H1 (cell line): ENCODE measurements at places on chromosomes 7 and 10. TPM values are rescaled to one million over a fixed set of nuclear protein-coding genes. Genes with fewer than 3 reads are reported as not detected.

GHITM gene
- total RNA-seq = 87.8 and 97.0 TPM in 2 replicates

BPGM gene
- 15.3 and 17.4 TPM in 2 replicates for total RNA-seq

FOXK1 gene
- total RNA-seq = 8.5 and 8.6 TPM in 2 replicates

IGF2BP3 gene
- 190 and 193 TPM in 2 replicates for total RNA-seq

CPSF4 gene
- 74.8 and 77.5 TPM in 2 replicates for total RNA-seq

PNLIPRP3 gene
- total RNA-seq = not detected in 2 replicates

DNA sequence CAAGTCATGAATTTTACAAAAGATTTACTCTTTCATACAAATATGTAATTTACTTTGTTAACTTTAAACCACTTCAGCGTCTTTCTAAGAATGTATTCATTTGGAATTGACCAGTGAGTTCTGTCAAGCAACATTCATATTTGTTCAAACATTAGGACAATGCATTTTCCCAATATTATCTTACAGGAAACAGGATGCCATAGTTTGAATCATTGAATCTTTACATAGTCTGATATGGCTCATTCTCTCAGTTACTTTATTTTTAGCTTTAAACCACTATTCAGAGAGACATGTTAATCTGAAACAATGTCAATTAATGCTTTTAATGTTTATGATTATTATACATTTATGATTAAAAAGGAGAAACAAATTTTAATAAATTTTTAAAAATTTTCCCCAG is 21.1 kb upstream of the MEOX2 start:
- no peaks in the 10 kb centered on the region for H3K4me1 ChIP-seq
- no peaks in the 10 kb centered on the region for H3K36me3 ChIP-seq
- H3K27me3 ChIP-seq = no peaks in the 10 kb centered on the region

DNA sequence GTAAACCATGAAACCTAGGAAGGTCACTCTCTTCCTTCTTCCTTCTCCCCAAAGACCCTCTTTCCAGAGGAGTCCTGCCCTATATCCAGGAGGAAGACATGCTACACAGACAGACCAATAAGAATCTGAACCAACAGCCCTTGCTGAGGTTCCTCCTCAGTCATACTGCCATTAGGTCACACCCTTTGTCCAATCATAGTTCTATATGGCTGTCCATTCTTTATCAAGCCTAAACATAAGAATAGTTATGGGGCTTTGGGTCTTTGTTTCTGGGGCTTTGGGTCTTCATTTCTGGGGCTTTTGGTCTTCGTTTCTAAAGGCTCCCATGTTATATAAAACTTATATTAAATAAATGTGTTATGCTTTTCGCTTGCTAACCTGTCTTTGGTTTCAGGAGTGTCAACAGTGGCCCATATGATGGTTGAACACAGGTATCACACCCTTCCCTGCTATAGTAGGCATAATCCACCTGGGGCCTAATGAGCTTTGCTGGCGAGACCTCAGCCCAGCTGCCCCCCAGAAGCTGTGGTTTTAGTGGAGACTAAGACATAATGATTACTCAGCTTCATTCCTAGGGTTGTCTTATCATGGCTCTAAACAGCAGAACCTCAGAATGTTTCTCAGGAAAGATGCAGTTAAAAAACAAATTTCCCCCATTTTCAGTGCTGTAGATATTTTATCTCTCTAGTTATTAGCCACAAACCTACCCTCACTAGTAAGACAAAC is 91.6 kb downstream of the ELMO1 start:
- DNase-seq = no peak
- H3K36me3 ChIP-seq = no peaks in the 10 kb centered on the region
- no peaks in the 10 kb centered on the region for H3K27me3 ChIP-seq
- no peak overlapping the region for H3K27ac ChIP-seq
- no peak overlapping the region for H3K4me3 ChIP-seq

GRCh38 chr10:108894402-108895301 is 1028.7 kb downstream of the XPNPEP1 start:
- no peak overlapping the region for H3K4me3 ChIP-seq
- no peaks in the 10 kb centered on the region for H3K4me1 ChIP-seq
- no peaks in the 10 kb centered on the region for H3K36me3 ChIP-seq
- DNase-seq = no peak

GRCh38 chr10:116973946-116974455 is 31.0 kb downstream of the SHTN1 start:
- H3K27ac ChIP-seq = no peak overlapping the region
- no peak overlapping the region for H3K4me3 ChIP-seq
- no peaks in the 10 kb centered on the region for H3K27me3 ChIP-seq
- no peak for DNase-seq

- H3K4me3 ChIP-seq = no peak overlapping the region
- no peak overlapping the region for H3K27ac ChIP-seq
- no peak for DNase-seq
- no peaks in the 10 kb centered on the region for H3K27me3 ChIP-seq
- no peaks in the 10 kb centered on the region for H3K36me3 ChIP-seq
Measured at GRCh38 chr10:79270466-79271246, 76.6 kb upstream of the PPIF start.

DNA sequence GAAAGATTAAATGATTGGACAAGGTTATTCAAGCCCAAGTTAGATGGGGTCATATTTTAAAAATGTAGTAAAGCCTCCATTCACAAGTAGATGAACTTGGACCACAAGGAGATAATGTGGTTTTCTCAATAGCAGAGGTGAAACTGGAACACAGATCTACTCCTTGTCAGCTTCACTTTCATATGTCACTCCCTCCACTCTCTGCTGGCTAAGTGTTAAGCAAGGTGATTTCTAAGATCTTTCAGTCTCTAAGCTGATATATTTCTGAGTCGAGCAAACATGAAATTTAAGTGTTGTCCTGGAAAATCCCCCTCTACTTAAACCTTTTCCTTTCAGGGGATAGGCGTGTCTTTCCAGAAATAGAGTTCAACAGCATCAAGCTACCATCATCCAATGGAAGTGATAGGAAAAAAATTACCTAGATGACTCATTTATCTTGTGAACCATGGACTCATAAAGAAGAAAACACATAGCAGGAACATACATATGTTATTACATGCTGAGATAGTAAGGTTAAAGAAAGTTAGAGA is 275.0 kb downstream of the PTEN start:
- no peaks in the 10 kb centered on the region for H3K27me3 ChIP-seq
- H3K36me3 ChIP-seq = no peaks in the 10 kb centered on the region
- DNase-seq = no peak
- no peak overlapping the region for H3K27ac ChIP-seq
- 0 out of 2 replicates have a peak, but pooled peaks cover 2% of the 10 kb centered on the region for H3K4me1 ChIP-seq
- H3K4me3 ChIP-seq = no peak overlapping the region

GRCh38 chr7:100469227-100470044 is 5.4 kb upstream of the SPACDR start:
- H3K36me3 ChIP-seq = no peaks in the 10 kb centered on the region
- no peak overlapping the region for H3K4me3 ChIP-seq
- H3K27me3 ChIP-seq = no peaks in the 10 kb centered on the region
- no peak for DNase-seq
- H3K4me1 ChIP-seq = peaks cover 11% of the 10 kb centered on the region

- no peaks in the 10 kb centered on the region for H3K36me3 ChIP-seq
- H3K4me1 ChIP-seq = no peaks in the 10 kb centered on the region
- H3K27ac ChIP-seq = no peak overlapping the region
- no peak overlapping the region for H3K4me3 ChIP-seq
- no peak for DNase-seq
- H3K27me3 ChIP-seq = no peaks in the 10 kb centered on the region
Measured at GRCh38 chr7:76372984-76373833, 14.4 kb upstream of the YWHAG start.

DNA sequence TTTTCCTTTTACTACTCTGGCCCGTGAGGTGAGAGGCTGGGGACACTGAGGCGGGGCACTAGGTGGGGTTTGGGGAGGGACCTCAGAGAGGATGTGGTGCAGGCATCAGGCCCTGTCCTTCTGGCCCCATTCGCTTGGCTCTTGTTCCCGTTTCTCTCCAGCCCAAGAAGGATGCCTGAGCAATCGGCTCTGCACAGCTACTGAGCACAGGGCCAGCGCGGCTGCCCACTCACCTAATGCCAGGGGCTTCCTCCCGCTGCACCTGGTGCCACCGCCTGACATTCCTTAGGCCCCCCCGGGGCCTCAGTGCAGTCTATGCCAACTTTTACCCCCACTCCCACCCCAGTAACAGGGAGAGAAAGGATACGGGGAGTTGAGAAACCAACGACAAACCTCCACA is 12.5 kb downstream of the EMX2 start:
- H3K36me3 ChIP-seq = no peaks in the 10 kb centered on the region
- H3K4me1 ChIP-seq = peaks cover 14% of the 10 kb centered on the region
- H3K27ac ChIP-seq = no peak overlapping the region
- peaks cover 61% of the 10 kb centered on the region for H3K27me3 ChIP-seq

GRCh38 chr10:48842231-48842630 is 97.4 kb downstream of the LRRC18 start:
- DNase-seq = no peak
- H3K4me1 ChIP-seq = no peaks in the 10 kb centered on the region
- H3K4me3 ChIP-seq = no peak overlapping the region

- no peaks in the 10 kb centered on the region for H3K4me1 ChIP-seq
- H3K27ac ChIP-seq = no peak overlapping the region
- no peak overlapping the region for H3K4me3 ChIP-seq
- H3K36me3 ChIP-seq = no peaks in the 10 kb centered on the region
- DNase-seq = no peak
- no peaks in the 10 kb centered on the region for H3K27me3 ChIP-seq
Measured at GRCh38 chr10:117823980-117824379, 222.8 kb downstream of the RAB11FIP2 start.

DNA sequence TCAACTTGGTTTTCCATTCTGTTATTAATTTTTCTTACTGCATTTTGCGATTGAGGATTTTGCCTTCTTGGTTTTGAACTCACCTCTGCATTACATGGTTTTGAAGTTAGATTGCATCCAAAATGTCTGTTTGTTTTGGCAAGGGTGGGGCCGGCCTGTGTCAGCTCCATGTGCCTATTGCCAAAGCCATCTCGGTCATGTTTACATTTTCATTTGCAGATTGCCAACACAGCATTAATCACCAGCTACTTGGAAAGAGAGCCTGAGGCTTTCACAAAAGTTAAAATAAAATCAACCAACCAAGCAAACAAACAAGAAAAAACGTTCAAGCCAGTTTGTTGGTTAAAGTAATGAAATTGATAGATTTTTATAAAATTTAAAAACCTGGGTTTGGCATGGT is 695.8 kb downstream of the TYW1 start:
- H3K36me3 ChIP-seq = no peaks in the 10 kb centered on the region
- no peaks in the 10 kb centered on the region for H3K27me3 ChIP-seq
- DNase-seq = no peak

DNA sequence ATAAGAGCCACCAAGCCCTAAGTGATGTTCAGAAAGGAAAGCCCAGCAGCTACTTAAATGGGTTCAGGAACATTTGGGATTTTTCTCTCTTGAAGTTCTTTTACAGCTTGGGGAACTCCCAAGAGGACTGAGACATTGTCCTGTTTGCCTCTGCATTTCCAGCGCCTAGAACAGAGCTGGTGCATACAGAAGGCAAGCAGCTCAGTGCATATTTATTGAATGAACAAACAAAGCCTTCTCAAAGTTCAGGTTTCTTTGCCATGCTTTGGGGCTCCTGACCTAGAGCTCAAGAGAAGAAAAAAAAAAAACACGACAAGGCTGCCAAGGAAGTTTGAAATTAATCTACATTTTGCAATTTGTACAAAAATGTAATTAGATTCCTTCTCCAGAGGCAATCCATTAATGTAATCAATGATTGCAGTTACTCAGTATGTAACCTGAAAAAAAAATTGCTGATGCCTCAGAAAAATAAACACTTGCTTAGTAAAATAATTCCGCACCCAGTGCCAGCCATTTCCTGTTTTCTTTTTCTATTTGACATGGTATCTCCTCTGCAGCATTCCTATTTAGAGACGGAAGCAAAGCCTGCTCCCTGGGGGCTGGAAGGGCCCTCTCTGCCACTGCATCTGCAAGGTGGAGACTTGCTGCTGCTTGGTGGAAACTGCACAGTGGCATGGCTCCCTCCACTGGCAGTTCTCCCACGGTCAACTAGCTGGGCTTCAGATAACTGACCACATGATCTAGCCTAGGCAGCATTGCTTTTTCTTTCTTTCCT is 157.3 kb downstream of the TMEM178B start:
- H3K4me1 ChIP-seq = peaks cover 2% of the 10 kb centered on the region
- no peak overlapping the region for H3K27ac ChIP-seq
- DNase-seq = peak; percentile 34
- no peaks in the 10 kb centered on the region for H3K27me3 ChIP-seq
- H3K4me3 ChIP-seq = no peak overlapping the region

- DNase-seq = no peak
- H3K27ac ChIP-seq = no peak overlapping the region
- no peaks in the 10 kb centered on the region for H3K36me3 ChIP-seq
- 0 out of 2 replicates have a peak, but pooled peaks cover under 1% of the 10 kb centered on the region for H3K27me3 ChIP-seq
Measured at GRCh38 chr10:3060481-3060889, 6.9 kb upstream of the PFKP start.

- no peak for DNase-seq
- H3K36me3 ChIP-seq = no peaks in the 10 kb centered on the region
- H3K27ac ChIP-seq = no peak overlapping the region
Measured at GRCh38 chr10:127266431-127266830, 70.0 kb upstream of the INSYN2A start.

DNA sequence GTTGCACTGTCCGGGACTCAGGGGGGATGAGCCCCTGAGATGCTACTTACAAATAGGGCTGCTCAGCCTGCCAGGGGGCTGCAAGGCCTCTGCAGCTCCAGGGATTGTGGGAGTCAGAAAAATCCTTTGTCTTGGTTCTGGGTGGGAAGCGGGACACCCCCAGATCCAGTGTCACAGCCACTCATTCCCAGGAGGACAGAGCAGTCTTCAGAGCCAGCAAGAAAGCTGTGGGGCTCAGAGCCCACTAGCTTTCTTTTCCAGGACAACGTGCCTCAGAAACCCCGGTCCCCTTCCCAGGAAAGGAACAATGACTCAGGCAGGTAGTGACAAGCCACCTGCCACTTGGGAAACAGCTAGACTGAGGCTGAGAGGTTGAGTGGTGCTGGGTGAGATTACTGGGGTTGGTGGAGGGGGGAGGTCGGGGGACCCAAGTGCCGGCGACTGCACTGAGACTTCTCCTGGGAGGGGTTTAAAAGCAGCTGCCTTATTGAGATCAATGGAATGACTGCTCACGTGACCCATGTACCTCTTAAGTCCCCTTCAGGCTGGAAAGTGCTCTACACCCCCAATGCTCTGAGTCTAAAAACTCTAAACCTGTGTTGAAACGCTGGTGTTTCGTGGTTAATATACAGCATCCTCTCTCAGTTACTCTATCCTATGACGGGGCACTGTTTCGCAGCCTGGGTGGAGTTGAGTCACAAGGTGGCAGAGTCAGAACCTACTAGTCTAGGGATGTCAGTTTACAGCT is 123.6 kb downstream of the UBE2H start:
- peaks cover 10% of the 10 kb centered on the region for H3K4me1 ChIP-seq
- H3K27me3 ChIP-seq = no peaks in the 10 kb centered on the region
- no peaks in the 10 kb centered on the region for H3K36me3 ChIP-seq
- peak overlapping the region; percentile 29; the same call in 1 of the 2 replicates for H3K4me3 ChIP-seq
- H3K27ac ChIP-seq = no peak overlapping the region

DNA sequence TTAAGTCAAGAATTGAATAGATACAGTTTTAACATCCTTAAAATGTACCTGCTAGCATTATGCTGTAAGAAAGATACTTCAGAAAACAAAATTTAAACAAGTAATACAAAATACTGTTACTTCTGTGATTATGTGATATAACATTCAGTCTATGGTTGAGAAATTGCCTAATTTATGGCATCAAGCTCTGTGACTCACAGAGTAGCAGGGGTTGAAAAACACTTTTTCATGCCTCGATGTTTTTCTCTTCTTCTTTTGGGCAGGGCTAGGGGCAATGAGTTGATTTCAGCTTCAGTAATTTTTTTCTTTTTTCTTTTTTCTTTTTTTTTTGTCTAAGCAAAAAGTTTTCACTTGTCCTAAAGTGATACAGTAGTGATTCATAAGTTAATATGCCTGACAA is 209.2 kb downstream of the MBL2 start:
- no peaks in the 10 kb centered on the region for H3K36me3 ChIP-seq
- DNase-seq = no peak
- no peaks in the 10 kb centered on the region for H3K4me1 ChIP-seq
- H3K4me3 ChIP-seq = no peak overlapping the region
